ENCODE measurements at places on chromosomes 7 and 10. TPM values are rescaled to one million over a fixed set of nuclear protein-coding genes. Genes with fewer than 3 reads are reported as not detected.

The TLL2 gene
- total RNA-seq = 0.10 TPM

The IDI2 gene
- not detected for total RNA-seq

The AKR1C8 gene
- total RNA-seq = 1.4 TPM

The ZNF488 gene
- total RNA-seq = not detected

The SLC13A1 gene
- total RNA-seq = not detected

The CTBP2 gene
- total RNA-seq = 0.39 TPM

The TCAF2 gene
- 28.7 TPM for total RNA-seq

The MSMB gene
- not detected for total RNA-seq

The CFTR gene
- total RNA-seq = not detected

The CPN1 gene
- total RNA-seq = not detected

The AKR1C1 gene
- total RNA-seq = 1.4 TPM

The HOXA7 gene
- total RNA-seq = not detected

The GPR141 gene
- not detected for total RNA-seq

The H2BK1 gene
- 0.66 TPM for total RNA-seq

The UBE2D4 gene
- 11.6 TPM for total RNA-seq

The MMD2 gene
- not detected for total RNA-seq

The AGMO gene
- total RNA-seq = not detected

The DBF4 gene
- 58.0 TPM for total RNA-seq

The KNDC1 gene
- 0.32 TPM for total RNA-seq

The SCART1 gene
- total RNA-seq = 1.6 TPM

The PLCE1 gene
- total RNA-seq = 0.05 TPM

The SPDYE8 gene
- total RNA-seq = not detected

The BMPER gene
- not detected for total RNA-seq

The FAM13C gene
- not detected for total RNA-seq

The VSTM4 gene
- total RNA-seq = 0.10 TPM

The TMEM270 gene
- not detected for total RNA-seq

The STAMBPL1 gene
- total RNA-seq = 44.3 TPM

The VAX1 gene
- not detected for total RNA-seq

The SLC12A9 gene
- 52.4 TPM for total RNA-seq

The CDK1 gene
- 91.4 TPM for total RNA-seq

The ECD gene
- 34.5 TPM for total RNA-seq

The BAIAP2L1 gene
- 1.1 TPM for total RNA-seq

The VDAC2 gene
- total RNA-seq = 140 TPM

The PLXDC2 gene
- 0.10 TPM for total RNA-seq

The VIPR2 gene
- 0.56 TPM for total RNA-seq

The MACC1 gene
- not detected for total RNA-seq

The PLXNA4 gene
- total RNA-seq = 5.9 TPM

The CALY gene
- 0.44 TPM for total RNA-seq

The CREB3L2 gene
- total RNA-seq = 51.4 TPM

The TRIM50 gene
- total RNA-seq = not detected

The HTRA1 gene
- not detected for total RNA-seq

The NAT16 gene
- total RNA-seq = not detected

The NEUROG3 gene
- total RNA-seq = not detected

The SPDYE9 gene
- total RNA-seq = not detected

The PRKAR2B gene
- 0.63 TPM for total RNA-seq

The RAB18 gene
- 81.2 TPM for total RNA-seq

The CPA5 gene
- total RNA-seq = 0.90 TPM

The EIF5AL1 gene
- 0.27 TPM for total RNA-seq

The MOGAT3 gene
- total RNA-seq = not detected

The SORCS3 gene
- total RNA-seq = not detected

All from T-helper 1 cell treated with Interleukin-12 subunit alpha and Interleukin-12 subunit beta and Interleukin-4 antibody, amounts not matched to agents 30 ng/mL and 1 ng/mL, for 36 hours (primary cell).